ENCODE measurements at places on chromosomes 16 and 17. TPM values are rescaled to one million over a fixed set of nuclear protein-coding genes. Genes with fewer than 3 reads are reported as not detected.

The IRX6 gene
- polyA plus RNA-seq: 8.2 TPM

The UNKL gene
- polyA plus RNA-seq: 14.2 TPM

The TRPV3 gene
- polyA plus RNA-seq: 1.0 TPM

The CD79B gene
- 3.2 TPM for polyA plus RNA-seq

The CCL11 gene
- polyA plus RNA-seq: 0.63 TPM

The GLTPD2 gene
- polyA plus RNA-seq: 6.1 TPM

The SLC16A5 gene
- polyA plus RNA-seq: 28.5 TPM

The LGALS9B gene
- polyA plus RNA-seq: not detected

The CRYBA1 gene
- 0.10 TPM for polyA plus RNA-seq

The LRRC75A gene
- 3.7 TPM for polyA plus RNA-seq

The ERN1 gene
- polyA plus RNA-seq: 10.2 TPM

The CCL4L2 gene
- polyA plus RNA-seq: 3.5 TPM

The CTRB2 gene
- polyA plus RNA-seq: 0.30 TPM

The RAP1GAP2 gene
- polyA plus RNA-seq: 23.4 TPM

The PLEKHG4 gene
- polyA plus RNA-seq: 11.5 TPM

The EFCAB5 gene
- polyA plus RNA-seq: 1.8 TPM

The TAT gene
- 0.06 TPM for polyA plus RNA-seq

The ABCA8 gene
- 3.8 TPM for polyA plus RNA-seq

The SLC43A2 gene
- 28.0 TPM for polyA plus RNA-seq

The KRT23 gene
- polyA plus RNA-seq: 2.4 TPM

The KRTAP2-3 gene
- not detected for polyA plus RNA-seq

The FOXK2 gene
- 39.9 TPM for polyA plus RNA-seq

The HOXB8 gene
- 47.3 TPM for polyA plus RNA-seq

The TBC1D3 gene
- polyA plus RNA-seq: not detected
